ENCODE measurements at places on chromosomes 3 and 15.

DNA sequence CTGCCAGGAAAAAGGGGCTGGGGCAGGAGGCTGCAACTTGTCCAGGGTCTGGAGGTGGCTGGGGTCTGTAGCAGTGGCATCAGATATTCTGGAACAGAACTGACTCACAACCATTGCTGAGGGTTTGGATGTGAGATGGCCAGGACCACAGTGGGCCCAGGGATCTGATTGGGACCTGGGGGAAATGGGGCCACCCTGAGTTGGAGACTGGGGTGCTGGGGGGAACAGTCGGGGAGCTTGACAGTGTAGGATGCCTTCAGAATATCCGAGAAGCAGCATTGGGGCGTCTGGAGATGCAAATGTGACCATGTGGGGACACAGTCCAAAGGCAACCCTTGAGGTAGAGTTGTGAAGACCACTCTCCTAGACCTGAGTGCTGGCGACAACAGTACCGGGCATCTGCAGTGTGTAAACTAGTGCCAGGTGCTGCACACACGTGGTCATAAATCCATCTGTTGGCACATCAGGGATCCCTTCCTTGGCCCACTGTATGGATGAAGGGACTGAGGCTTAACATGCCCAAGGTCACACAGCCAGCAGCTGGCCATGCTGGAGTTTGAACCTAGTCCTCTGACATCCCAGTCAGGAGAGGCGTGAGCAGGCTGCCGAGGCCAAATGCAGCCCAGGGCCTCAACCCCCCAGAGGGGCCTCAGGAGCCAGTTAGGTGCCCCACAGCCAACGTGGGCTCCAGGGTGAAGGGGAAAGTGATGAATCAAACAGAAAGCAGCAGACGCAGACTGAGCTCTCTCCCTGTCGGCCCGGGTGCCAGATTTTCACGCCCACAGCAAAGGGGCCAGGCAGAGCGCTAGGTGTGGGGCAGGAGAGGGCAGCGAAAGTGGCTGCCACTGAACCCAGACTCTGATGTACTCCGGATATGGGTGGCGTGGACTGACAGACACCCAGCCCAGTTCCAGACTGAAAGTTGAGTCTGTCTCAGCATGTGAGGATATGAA is 18.8 kb downstream of the HEMK1 start:
- DNase-seq: peak; percentile 71

DNA sequence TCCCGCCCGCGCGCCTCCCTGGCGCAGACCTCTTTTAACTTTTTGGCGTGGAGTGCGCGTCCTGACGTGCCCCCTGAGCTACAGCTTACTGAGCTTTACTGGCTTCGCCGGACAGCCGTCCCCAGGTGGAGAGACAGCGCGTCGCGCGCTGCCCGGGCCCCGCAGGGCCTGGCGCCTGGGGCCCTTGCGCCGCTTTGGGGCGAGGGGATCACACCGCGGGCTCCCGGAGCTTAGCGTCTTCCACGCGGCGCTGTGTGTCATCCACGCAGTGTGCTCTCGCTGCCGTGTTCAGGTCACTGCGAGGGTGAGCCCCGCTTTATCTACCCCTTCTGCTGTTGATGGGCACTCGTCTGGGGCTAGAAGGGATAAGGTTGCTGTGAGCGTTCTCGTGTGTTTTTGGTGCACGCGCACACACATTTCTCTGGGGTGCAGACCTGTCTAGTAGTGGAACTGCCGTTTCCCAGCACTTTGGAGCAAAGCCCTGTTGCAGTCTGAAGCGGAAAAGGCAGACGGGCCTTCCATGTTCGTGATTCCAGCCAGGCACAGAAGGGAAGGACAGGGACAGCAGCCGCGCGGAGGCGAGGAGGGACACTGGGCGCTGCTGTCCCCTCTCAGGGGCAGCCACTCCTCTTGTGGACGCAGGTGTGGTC is 33.1 kb upstream of the ALDH1L1 start:
- DNase-seq: no peak

GRCh38 chr15:35886765-35887164 is 340.8 kb upstream of the DPH6 start:
- no peak for DNase-seq

DNA sequence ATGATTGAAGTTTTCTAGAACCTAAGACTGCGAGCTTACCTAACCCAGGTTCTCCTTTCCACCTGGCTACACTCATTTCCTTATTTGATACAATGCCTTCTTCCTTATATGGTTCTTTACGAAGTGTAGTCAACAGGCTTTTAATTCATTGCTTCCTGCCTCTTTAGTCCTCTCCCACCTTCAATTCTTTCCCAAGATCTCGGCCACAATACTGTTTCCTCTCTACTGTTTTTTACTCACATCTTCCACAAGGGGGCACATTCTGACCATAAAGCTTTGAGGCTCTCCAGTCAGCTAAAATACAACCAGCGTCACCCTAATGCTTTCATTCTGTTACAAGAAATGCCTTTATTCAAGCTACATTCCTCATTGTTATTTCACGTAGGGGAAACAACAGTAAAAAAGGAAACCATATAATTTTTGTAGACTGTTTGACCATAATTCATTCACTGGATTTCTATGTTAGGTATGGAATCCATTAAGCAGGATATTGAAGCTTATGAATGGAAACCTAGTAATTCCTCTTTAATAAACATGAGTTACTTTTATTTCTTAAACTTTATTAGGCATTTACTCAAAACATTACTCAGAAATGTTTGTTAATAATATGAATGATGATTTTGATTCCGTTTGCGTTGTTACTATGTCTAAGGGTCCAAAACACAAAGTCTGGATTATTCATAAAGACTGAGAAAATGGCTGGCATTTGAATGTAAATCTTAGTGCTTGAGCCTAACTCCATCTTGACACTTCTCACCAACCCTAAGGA is 29.5 kb upstream of the VEPH1 start:
- no peak for DNase-seq
